Sigmoid colon (tissue), 7 donors: ENCODE measurements at places on chromosomes 12 and 14. TPM values are rescaled to one million over a fixed set of nuclear protein-coding genes. Genes with fewer than 3 reads are reported as not detected.

DNA sequence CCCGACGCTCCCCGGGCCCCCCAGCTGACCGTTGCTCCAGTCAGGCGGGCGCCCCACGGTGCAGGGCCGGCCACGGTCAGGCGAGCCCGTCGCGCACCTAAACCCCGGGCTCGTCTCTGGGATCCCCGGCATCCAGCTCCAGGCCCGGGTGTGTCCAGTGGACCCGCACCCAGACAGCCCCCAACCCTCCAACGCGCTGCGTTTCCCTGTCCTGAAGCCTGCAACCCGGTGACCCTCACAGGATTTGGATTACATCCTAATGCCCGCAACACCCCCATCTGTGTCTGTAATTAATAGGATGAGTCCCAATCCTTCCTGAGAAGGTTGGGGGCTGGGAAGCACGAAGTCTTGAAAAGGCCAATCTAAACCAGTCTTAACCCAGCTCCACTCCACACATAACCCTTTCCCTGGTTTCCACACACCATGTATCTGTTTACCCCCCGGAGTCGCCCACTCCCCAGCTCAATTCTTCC, 10.4 kb downstream of the CPNE6 start:
- no peak for DNase-seq

GRCh38 chr14:36604757-36605505, 22.5 kb upstream of the NKX2-8 start:
- no peak for DNase-seq

GRCh38 chr14:99589651-99590530, 14.1 kb downstream of the CCDC85C start:
- DNase-seq, result peak; percentile 56

- no peak for DNase-seq
These were observed 70.4 kb upstream of the RIC8B start for GRCh38 chr12:106704081-106704480.

DNA sequence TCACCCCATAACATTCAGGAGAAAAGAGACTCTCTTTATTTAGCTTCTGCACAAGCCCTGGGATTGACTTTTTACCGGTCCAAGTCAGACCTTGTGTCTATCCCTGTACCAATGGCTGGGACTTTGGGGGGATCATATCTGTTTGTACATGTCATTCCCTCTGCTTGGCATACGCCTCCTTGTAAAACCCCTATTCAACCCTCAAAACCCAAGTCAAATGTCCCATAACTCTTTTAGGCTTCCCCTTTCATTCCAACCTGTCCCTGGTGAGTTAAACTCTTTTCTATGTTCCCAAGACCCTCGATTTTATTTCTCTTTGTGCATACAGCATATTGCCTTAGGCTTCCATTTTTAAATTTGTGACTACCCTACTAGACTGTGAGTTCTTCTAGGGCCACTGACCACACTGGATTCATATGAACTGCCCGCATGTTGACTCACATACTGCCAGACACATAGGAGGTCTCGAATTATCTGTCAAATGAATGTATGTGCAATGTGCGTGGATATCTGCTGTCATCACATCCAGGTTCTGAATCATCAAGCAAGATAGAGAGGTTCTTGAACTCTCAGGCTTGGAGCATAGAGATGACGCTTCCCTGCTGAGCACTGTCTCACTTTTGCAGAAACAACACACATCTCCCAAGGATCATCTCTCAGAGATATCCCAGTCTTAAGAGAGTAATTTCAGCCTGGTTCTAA, 548.6 kb upstream of the TBX3 start:
- DNase-seq, result no peak

DNA sequence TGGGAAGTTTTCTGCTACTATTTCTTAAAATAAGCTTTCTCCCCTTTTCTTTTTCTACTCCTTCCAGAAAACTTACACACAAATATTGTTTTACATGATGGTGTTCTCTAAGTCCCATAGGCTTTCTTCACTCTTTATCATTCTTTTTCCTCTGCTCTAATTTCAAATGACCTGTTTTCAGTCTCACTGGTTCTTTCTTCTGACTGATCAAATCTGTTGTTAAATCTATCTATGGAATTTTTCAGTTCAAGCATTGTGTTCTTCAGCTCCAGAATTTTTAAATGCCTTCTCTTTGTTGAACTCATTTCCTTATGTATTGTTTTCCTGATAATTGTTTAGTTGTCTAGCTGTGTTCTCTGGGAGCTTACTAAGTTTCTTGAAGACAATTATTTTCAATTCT, 29.5 kb upstream of the CNOT2 start:
- no peak for DNase-seq

- peak; percentile 92 for DNase-seq
These were observed 44.7 kb upstream of the ATP23 start for GRCh38 chr12:57896434-57897201.

DNA sequence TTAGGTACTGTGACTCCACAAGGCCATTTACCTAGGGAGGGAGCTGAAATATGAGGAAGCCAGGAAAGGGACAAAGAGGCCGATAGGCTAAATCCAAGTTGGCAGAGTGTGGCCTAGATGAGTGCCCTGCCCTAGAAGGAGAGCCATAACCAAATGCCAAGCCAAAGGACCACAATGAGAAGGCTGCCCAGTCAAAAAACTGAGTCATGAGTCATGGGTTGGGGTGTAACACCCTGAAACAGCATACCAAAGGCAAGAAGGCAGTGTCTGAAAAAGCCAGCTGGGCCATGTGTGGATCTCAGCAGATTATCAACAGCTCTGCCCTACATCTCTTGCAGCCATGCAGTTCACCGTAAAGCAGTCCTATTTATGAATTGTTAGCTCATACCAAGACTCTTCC, 171.7 kb downstream of the PHLDA1 start:
- no peak for DNase-seq

DNA sequence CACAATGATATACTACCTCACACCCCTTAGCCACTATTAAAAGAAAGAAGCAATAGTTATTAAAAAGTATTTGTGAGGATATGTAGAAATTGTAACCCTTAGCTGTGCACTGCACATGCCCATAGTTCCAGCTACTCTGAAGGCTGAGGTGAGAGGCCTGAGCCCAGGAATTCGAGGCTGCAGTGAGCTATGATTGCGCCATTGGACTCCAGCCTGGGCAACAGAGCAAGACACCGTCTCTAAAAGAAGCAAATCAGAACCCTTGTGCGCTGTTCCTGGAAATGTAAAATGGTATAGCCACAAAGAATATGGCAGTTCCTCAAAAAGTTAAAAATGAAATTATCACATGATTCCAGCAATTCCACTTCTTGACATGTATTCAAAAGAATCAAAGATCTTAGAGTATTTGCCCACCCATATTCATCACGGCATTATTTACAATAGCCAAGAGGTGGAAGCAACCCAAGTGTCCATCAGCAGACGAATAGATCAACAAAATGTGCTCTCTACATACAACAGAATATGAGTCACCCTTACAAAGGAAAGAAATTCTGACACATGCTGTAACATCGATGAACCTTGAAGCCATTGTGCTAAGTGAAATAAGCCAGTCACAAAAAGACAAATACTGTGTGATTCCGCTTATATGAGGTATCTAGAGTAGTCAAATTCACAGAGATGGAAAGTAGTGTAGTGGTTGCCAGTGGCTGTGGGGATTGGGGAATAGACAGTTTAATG, 23.7 kb upstream of the YLPM1 start:
- DNase-seq, result no peak

GRCh38 chr14:75401361-75401760, 26.5 kb upstream of the JDP2 start:
- peak; percentile 80 for DNase-seq

The IL22 gene
- total RNA-seq, result not detected

The KRT78 gene
- not detected for total RNA-seq

The OR6C6 gene
- total RNA-seq, result not detected

The RND1 gene
- 0.36 TPM for total RNA-seq

The GNG2 gene
- total RNA-seq, result 28.5 TPM
